ENCODE measurements at places on chromosomes 16 and 17.

DNA sequence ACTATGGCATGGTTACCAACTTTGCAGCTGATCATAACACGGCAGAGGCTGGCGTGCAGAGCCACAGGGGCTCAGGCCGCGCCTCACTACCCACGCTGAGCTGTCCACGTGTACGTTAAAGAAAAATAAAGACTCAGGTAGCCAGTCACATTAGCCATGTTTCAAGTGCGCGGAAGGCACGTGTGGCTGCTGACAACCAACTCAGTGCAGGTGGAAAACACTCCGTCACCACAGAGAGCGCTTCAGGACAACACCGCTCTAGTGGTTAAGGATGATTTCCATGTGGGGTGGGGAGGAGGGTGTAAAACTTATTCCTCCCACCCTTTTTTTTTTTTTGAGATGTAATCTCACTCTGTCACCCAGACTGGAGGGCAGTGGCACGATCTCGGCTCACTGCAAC lies 33.8 kb downstream of the ZCCHC14 start:
- no peak for DNase-seq

DNA sequence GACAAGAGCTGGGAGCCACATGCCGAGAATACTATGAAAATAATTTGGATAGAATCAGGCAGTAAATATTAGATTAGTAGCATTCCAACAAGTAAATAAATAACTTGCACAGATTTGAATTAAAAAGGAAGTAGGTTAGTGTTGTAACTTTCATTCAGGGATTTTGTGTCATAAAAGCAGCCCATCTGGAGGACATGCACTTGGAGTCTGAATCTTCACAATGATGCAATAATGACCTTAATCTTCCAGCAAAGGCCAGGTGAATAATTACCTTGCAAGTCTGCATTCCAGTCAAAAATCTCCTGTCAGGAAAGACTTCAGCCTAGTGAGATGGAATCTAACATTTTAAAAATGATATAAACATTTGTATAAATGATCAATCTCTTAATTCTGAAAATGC lies 518.1 kb downstream of the KCNJ2 start:
- no peak for DNase-seq

DNA sequence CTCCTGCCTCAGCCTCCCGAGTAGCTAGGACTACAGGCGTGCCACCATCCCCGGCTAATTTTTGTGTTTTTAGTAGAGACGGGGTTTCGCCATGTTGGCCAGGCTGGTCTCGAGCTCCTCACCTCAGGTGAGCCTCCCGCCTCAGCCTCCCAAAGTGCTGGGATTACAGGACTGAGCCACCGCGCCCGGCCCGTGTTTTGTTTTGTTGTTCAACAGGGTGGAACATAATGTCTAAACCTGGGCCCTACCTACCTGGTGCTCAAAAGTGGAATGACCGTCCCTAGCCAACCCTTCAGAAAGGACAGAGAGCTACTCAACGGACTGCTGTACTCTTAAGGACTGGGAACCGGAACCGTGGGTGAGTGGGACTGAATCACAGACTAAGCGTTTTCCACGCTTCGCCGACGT lies 772 bp upstream of the KIF22 start:
- no peak for DNase-seq

- no peak for DNase-seq
These were observed 29.8 kb downstream of the SLC47A2 start for GRCh38 chr17:19686400-19687090.

DNA sequence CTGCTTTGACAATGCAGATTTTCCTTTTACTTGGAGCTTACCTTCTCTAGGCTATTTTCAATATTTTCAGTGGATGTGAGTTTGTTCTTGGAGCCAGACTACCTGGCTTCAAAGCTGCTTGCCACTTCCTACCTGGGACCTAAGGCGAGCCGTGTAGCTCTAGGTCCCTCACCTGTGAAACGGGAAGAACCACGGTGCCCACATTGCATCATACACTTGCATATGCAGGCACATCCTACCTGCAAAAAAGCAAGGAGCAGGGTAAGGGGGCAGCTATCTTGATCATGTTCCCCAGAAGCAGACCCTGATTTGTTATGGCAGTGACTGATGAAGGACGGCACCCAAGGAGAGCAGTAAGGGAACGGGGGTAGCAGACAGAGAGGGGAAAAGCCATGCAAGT lies 27.0 kb upstream of the MPRIP start:
- DNase-seq, result no peak

- no peak for DNase-seq
These were observed 20.1 kb upstream of the ADCY9 start for GRCh38 chr16:4136229-4136813.

DNA sequence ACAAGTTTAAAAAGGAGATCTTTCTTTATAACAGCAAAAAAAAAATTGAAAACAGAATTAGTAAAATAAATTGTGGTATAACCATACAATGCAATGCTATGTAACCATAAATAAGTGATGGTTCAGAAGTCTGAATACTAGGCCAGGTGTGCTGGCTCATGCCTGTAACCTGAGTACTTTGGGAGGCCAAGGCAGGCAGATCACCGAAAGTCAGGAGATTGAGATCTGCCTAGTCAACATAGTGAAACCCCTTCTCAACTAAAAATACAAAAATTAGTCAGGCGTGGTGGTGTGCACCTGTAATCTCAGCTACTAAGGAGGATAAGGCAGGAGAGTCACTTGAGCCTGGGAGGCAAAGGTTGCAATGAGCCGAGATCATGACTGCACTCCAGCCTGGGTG lies 34.6 kb downstream of the CCT6B start:
- DNase-seq, result no peak

Data from GM18507 (cell line).